ENCODE measurements at places on chromosomes 4 and X. TPM values are rescaled to one million over a fixed set of nuclear protein-coding genes. Genes with fewer than 3 reads are reported as not detected.

DNA sequence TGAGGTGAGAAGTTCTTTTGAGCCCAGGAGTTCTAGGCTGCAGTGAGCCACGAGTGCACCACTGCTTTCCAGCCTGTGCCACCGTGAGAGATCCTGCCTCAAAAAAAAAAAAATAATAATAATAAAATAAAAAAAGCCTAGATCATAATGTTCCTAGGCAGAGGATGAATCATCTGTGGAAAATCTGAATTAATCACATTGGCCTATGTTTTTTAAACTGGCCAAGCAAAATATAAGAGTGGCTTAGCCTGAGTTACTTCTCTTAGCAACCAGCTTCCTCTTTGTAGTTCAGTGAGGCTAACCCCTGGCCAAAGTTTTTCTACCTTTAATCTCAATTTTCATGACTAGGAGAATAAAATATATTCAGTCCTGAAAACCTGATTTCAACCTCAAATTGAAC lies 614.6 kb downstream of the PPP4R3C start:
- no peak for DNase-seq

DNA sequence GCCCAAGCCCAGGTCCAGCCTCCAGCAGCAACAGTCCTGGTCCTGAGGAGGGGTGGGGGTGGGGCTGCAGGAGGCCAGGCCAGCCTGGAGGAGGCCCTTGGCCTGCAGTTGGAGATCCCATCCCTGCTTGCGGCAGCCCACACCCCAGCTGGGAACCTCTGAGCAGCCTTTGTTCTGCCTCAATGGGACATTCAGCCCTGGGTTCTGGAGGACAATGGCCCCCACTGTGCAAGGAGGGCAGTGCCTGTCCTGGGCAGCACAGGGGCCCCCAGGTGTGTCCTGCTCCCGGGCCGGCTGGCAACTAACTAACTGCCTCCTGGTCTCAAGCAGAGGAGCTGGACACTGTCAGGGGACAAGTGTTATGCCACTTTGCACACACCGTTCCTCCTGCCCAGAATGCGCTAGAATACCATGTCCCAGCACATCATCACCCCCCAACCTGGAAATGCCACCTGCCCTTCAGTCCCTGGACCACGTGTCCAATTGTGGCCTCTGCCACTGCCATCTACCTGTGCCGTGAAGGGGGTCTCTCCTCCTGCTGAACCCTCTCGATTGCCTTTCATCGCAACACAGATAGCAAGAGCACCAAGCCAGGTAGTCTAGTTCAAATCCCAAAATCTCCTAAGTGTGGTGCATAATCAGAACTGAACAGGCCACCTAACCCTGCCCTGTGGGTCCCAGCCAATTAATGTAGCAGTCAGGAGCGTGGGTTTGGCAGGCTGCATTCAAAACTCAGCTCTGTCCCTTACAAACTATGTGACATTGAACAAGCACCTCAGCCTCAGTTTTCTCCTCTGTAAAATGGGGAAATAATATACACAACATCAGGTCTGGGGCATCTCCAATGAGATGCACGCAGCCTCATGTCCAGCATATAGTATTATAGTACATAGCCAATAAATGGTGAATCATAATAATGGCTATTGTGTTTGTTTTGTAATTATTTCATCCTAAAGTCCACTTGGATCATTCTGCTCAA lies 8.8 kb downstream of the PPP2R2C start:
- no peak for DNase-seq

DNA sequence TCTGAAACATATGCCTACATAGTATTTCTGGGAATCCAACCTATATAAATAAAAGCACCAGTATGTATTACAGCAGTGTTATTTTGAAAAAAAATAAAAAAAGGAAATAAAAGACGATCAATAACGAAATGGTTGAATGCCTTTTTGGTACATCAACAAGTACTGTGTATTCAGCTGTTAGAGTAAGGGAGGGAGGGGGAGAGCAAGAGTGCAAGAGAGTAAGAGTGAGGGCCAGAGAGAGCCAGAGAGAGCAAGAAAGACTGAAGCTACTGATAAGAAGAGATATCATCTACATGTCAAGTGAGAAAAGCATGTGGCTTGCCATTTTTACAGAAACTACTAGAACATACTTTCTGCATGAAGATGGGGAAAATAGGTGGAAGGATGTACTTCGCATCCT lies 1.8 kb downstream of the SPIN4 start:
- no peak for DNase-seq

DNA sequence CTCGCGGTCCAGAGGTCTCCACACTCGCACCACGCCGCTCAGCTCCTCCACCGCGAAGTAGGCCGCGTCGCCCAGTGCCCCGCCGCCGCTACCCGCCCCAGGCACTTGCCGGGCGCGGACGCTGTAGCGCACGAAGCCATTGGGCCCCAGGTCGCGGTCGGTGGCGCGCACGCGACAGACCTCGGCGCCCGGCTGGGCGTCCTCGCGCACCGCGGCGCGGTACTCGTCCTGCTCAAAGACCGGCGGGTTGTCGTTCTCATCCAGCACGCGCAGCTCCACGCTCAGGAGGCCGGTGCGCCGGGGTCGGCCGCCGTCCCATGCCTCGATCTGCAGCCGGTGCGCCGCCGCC lies 1.4 kb downstream of the DCHS2 start:
- no peak for DNase-seq

DNA sequence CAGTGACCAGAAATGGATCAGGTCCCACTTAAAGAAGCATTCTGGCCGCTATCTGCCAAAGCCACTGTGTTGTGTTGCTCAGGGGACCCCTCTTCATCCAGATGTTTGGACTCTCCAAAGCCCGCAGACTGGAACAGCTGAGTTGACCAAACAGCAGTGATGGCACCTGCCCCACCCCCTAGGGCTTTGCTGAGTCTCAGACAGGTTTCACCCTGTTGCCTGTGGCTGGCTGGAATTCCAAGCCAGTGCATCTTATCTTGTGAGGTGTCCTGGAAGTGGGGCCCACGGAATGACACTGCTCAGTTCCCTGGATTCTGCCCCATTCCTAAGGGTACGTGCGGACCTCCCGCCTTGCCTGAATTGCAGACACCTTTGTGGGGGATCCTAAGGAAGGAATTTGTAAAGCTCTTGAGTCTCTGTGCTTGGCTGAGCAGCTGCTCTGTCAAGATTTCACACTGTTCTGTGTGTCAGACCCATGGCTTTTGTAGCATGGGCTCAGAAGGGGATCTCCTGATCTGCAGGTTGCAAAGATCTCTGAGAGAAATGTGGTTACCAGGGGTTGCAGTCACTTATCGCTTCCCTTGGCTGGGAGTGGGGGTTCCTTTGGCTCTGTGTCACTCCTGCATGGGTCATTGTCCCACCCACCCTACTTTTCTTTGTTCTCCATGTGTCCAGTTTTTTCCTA lies 1707.9 kb upstream of the PCDH10 start:
- no peak for DNase-seq

DNA sequence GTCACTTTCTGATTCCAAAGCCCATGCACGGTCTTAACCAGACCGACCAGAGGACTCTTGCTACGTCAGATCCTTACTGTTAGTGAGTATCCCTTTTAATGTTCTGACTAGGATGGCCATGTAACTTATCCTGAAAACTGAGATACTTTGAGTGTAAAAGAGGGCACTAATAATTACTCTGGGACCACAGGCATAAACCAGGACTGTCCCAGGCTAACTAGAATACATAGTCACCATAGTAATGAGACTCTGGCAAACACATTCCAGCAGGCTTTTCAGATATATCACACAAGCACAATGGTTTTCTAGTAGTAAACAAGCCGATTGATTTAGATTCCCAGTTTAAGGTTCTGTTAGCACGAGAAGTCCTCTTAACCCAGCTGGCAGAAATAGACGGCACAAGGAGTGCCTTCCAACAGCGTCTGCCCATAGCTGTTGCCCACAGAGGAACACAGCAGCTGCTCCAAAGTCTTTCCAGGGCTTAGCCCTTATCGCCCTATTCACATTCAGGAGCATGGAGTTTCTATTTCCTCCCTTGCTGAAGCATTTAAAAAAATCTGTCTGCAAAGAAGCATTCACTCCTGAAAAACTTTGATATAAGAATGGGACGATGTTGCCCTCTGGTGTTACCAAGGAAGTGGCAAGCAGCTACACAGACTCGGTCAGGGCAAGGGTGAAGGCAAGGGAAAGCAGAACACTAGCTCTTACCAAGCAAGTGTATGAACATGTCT lies 92.4 kb downstream of the CXCL13 start:
- DNase-seq, result no peak

The FAM149A gene
- 0.66 TPM for polyA plus RNA-seq

The MAGIX gene
- polyA plus RNA-seq, result 0.59 TPM

The TSPAN6 gene
- polyA plus RNA-seq, result 19.2 TPM

The ASB9 gene
- polyA plus RNA-seq, result 0.66 TPM

The STPG2 gene
- polyA plus RNA-seq, result 0.07 TPM

The FAAH2 gene
- 1.1 TPM for polyA plus RNA-seq
